ENCODE measurements at places on chromosomes 3 and 15.

GRCh38 chr15:101156509-101157159 lies 95.2 kb downstream of the CHSY1 start:
- DNase-seq: no peak

DNA sequence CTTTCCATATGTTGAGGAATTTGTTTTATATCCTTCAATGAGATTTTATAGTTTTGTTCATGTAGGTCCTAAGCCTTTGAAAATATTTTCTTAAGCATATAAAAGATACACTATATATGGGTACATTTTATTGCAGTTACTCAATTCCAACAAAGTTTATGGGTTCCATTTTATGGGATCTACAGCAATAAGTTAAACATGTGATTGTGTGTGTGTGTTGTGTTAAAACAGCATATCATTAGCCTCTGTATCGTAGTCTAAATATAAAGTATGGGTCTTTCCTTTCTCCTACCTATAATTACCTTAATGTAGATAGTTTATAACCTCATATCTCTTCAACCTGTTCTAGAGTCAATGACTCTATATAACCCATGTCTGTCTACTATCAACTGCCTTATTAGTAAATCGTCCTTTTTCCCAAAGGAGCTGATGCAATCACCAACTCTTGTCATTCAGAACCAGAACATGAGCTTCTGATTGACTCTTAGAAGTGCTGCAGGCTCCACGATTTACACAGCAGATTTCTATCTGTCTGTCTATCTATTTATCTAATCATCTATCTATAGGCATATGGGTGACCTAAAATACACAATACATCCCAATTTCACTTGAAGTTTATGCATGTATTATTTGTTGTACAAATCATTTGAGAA lies 512.6 kb upstream of the CBLB start:
- no peak for DNase-seq

DNA sequence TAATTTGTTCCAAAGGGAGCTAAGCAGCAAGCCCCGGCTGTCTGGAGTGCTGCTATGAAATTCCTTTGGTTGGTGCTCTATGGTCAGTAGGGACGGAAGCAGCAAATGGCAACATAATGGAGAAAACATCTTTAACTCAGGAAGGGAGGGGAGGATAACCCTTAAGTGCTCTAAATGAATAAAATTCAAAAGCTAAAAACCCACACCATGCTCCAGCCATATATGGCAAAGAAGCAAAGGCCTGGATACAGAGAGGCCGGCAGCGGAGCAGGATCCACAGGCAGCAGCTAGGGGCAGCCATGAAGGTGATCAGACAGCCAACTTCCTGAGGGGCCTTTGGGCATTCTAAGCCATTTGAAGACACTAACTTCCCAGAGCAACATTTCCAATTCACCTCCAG lies 38.9 kb downstream of the IL17RD start:
- no peak for DNase-seq

DNA sequence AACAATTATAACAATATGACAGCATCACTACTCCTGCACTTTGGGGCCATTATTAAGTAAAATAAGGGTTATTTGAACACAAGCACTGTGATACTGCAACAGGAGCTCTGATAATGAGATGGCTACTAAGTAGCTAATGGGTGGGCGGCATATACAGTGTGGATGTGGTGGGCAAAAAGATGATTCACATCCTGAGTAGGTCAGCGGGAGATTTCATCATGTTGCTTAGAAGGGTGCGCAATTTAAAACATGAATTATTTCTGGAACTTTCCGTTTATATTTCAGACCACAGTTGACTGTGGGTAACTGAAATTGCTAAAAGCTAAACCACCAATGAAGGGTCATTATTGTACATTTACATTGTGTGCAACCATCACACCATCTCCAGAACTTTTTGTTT lies 42.3 kb downstream of the FBXO22 start:
- DNase-seq: no peak

- DNase-seq: no peak
These were observed 512.7 kb upstream of the CDIN1 start for GRCh38 chr15:36066757-36067156.

DNA sequence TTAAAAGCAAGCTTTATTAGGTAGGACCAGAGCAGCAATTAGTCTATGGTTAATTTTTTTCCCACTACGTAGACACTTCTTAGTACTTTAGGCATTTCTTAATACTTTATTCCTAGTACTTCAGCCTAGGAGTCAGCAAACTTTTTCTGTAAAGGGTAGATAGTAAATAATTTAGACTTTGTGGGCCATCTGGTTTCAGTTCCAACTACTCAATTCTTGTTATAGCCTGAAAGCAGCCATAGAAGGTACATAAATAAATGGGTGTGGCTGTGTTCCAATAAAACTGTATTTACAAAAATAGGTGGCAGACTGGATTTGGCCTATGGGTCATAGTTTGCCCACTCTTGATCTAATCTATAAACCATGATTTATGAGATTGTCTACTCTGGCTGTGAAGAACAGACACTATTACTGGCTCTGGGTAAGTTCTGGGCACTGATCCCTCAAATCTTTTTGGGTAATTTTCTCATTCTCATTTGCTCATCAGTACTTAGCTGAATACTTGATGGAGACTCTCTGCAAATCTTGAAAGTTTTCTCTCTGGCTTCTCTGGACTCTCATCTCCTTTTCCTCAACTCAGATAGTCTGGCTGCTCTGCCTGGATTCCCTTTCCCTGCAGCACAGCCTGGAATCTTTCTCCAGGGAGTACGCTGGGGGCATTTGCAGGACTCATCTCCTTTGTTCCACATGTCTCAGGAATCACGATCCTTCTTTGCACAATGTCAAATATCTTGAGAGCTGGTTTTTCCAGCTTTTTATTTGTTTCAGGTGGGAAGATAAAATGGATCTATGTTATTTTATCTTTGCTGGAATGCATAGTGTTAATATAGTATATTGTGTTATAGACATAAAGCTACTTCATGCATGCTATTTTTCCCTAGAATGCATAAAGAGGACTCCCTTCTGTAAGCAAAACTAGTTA lies 524.8 kb upstream of the TBL1XR1 start:
- no peak for DNase-seq

DNA sequence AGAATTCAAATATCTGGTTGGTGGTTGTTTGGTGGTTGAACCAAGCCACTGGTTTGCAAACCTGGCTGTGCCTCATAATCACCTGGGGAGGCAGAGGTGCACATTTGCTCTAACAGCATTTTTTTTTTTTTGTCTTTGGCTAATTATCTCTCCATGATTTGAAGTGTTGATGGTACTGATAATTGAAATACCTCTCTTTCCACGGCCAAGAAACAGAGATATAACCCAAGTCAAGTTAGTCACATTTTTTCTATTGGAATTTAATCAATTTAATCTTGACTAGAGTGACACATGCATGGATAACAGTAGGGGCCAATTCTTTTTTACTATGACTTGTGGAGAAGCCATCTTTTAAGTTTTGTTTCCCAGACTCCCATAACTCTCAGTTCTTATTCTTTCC lies 37.5 kb upstream of the SUCLG2 start:
- no peak for DNase-seq

DNA sequence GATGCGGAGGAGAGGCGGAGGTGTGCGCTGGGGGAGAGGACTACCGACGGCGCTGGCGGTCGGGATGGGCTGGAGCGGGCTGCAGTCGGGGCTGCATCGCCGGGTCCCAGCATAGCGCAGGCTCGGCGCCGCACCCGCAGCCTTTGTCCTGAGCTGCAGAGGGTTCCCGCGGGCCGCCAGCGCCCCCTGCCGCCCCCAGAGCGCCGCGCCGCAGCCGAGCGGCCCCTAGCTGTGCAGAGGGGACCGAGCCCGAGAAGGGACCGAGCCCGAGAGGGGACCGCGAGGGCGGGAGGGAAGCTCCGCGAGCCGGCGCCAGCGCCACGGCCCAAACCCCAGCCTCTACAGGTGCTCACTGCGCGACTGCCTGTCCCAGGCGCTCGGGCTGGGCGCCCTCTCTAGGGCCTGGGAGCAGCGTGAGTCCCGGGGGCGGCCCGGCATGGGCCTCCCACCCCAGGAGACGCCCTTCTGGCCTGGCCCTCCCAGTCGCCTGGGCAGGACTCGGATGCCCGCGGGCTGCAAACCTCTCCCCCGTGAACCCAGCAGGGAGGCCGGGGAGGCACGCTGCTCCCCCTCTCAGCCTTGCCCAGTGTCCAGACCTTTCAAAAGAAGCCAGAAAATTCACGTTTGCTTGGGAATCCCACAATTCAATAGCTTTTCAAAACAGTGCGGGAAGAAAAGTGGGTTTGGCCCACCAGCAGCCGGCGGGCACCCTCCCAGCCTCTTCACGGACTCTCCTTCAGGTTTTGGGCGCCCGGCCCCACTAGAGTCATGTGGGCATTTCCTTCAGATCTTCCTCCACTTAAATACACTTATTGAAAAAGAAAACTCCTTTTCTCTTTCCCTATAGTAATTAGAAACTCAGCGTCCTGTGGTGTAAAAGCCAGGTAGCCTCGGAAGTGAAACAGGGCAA lies 134.7 kb downstream of the TPRA1 start:
- peak; percentile 84 for DNase-seq

DNA sequence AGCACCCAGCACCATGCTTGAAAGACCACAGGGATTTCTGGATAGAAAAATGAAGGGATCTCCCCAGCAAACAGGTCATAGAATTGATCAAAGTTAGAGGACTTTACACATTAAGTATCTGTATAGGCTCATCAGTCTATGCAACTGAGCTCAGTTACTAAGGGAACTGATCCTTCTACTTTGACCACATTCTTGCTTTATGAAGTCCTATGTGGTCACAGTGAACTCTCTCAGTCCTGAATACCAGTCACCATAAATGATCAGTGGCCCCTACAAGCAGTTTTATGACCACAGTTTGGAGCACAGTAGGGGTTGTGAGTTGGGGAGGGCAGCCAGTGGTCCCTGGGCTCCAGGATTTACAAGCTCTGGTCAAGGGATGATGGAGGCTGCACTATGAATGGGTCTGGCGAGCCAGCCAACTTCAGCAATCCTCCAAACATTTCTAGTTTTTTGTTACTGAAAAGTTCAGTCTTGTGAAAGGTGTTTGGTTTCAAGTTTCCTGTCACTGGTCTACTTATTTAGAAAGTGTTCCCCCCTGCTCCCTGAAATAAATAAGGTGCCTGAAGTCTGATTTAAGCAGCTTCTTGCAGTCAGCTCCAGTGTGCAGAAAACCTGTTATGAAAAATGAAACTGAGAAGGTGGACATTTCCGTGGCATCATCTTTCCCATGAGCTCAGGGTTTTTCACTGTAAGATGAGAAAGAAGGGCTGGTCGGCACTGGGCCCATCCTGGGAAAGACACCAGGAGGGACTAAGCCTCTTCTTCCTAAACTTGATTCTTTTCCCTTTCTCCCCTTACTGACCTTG lies 75.5 kb downstream of the DAPK2 start:
- no peak for DNase-seq

DNA sequence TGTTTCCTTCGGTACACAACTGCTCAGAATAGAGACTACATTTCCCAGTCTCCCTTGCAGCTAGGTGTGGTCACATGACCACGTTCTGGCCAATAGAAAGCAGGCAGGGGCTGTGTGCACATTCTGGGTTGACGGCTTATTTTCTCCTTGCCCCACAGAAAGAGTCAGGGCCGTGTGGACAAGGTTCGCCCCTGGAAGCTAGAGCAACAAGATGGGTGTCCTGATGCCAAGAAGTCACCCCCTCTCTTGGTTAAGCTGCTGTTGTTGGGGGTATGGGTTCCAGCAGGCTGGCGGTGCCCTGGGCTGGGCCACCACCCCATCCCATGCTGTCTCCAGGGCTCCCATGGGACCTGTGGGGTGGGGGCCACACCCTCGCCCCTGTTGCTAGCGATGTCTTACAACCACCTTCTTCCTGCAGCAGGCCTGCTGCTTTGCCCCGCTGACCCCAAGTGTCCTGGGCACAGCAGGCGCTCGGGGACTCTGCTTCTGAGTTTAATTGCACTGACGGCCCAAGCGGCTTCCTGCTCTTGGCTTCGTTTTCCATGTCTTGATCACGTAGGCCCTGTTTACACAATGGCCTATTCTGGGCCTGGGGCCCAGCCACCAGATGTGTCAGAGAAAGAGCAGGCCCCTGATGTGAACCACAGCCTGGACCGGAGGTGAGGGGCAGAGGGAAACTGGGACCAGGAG lies 24.9 kb downstream of the ABTB1 start:
- peak; percentile 78 for DNase-seq

DNA sequence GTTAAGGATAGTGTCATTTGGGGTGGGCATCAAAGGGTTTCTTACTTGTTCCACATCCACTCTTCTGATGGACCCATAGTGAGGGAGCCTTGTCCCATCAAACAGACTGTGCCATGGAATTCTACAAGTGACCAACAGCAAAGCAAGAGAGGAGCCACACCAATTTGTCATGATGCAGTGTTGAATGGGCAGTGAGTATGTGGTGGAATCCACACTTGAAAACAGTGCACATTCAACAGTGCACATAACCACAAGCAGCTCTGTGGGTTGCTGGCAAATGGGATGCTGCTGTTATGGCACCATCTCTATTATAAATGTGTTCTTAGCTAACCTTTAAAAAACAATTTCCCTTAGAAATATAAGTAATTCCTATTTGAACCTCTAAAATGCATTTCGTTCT lies 52.5 kb upstream of the CPNE4 start:
- no peak for DNase-seq

- DNase-seq: no peak
These were observed 15.2 kb downstream of the SLC2A2 start for GRCh38 chr3:171011109-171011872.

- DNase-seq: peak; percentile 48
These were observed 1.9 kb downstream of the TBL1XR1 start for GRCh38 chr3:177195242-177195991.

GRCh38 chr3:137061186-137061585 lies 103.4 kb downstream of the IL20RB start:
- peak; percentile 10 for DNase-seq

DNA sequence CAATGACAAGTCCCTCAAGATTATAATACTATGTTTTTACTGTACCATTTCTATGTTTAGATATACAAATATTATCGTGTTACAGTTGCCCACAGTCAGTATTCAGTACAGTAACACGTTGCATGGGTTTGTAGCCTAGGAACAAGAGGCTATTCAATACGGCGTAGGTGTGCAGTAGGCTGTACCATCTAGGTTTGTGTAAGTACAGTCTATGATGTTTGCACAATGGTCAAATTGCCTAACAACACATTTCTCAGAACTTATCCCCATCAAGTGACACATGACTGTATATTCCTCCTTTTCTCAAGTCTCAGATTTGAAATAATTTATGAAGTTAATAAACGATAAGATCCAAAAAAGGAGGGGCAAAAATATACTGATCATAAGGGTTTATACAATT lies 21.7 kb downstream of the ZDHHC3 start:
- DNase-seq: no peak

- DNase-seq: no peak
These were observed 43.5 kb upstream of the UBE2E1 start for GRCh38 chr3:23762214-23762613.

DNA sequence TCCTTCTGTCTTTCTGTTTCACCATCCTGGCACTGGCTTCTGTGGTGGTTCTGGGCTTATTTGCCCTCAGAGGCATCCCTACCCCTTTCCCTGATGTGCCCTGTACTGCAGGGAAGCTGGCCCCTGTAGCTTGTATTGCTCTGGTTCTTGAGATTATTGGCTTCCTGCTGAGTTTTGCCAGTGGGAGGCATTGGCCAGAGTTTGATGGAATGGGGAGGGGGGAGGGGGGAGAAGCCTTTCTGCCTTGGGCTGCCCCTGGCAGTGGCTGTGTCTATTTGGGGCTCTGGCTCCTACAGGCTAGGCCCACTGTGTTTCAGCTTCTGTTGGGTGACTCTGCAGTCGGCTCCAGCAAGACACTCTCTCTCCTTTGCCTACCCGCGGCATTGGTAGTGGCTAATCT lies 41.6 kb upstream of the SEMA6D start:
- peak; percentile 80 for DNase-seq
